ENCODE measurements at places on chromosomes 3 and 15. TPM values are rescaled to one million over a fixed set of nuclear protein-coding genes. Genes with fewer than 3 reads are reported as not detected.

- ATAC-seq: no peak
Measured at GRCh38 chr3:4672725-4673275, 179.7 kb downstream of the ITPR1 start.

DNA sequence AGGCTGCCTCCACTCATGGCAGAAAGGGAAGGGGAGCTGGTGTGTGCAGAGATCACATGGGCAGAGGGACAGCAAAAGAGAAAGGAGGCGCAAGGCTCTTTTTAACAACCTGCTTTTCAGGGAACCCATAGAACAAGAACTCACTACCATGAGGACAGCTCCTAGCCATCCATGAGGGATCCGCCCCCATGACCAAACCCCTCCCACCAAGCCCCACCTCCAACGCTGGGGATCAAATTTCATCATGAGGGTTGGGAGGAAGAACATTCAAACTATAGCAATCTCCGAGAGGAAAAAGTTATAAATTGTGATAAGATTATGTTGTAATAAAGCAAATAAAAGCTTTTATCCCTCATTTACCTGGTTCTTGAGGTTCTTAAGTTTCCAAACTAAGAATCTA, 84.7 kb upstream of the LMCD1 start:
- no peak for ATAC-seq

DNA sequence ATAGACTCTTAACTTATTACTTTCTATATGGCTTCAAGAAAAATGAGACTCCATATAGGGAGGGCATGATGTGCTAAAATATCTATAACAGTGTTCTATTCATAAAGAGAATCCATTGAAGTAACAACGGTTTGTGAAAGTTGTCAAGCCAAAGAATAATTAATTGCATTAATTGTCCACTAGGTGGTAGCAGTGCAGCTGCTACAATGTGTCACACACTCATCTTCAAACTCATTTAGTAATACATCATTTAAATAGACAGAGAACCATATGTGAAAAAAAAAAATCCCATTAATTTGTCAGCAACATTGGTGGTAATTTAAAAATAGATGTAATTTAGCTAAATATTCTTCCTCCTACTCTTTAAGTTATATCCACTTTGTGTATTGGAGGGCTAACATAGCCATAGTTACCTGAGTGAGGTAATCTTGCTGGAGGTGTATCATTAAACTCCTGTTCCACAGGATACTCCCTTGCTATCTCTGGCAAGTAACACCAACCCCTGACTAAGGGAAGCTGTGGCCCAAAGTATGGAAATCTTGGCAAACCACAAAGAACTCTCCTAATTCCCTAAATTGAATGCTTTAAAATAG, 3.7 kb upstream of the CPA3 start:
- no peak for ATAC-seq

DNA sequence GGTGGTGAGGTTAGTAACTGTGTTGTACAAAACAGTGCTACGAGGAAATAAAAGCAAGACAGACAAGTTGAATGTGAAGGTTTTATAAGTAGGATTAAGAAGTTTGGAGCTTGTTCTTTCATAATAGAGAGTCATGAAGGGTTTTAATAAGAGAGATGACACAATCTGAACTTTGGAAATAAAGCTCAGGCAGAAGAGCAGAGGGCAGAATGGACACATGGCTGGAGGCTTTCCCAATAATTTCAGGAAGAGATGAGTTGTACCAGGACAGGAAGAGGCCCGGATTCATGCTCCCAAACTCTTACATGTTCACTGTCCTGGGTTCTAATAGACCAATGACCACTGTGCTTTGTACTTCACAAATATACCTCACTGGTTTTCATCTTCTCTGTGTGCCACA, 194.8 kb downstream of the SLC9A9 start:
- ATAC-seq: no peak

DNA sequence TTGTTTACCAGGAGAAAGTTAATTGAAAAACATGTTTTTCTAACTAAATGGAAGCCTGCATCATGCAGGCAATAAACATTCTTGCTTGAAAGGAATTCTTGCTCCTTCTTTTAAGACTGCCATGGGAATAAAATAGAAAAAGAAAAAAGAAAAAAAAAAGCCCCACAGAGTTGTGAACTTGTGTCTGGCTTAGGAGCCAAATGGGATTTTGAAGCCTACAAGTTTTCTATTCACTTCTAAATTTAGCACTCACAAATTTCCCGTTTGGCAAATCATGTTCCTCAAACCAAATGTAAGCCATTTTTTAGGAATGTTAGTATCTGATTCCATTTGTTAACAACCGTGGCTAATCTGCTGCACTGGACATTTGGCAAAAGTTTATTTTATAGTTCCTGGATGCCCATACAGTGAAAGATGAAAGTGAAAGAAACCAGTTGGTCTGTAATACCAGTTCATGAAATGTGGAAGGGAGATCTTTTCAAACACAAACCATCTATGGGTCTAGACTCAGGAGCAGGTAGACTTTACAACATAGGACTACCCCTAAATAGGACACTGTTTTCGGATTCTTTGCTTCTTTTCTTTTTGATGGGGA, 133.8 kb upstream of the GMNC start:
- no peak for ATAC-seq

DNA sequence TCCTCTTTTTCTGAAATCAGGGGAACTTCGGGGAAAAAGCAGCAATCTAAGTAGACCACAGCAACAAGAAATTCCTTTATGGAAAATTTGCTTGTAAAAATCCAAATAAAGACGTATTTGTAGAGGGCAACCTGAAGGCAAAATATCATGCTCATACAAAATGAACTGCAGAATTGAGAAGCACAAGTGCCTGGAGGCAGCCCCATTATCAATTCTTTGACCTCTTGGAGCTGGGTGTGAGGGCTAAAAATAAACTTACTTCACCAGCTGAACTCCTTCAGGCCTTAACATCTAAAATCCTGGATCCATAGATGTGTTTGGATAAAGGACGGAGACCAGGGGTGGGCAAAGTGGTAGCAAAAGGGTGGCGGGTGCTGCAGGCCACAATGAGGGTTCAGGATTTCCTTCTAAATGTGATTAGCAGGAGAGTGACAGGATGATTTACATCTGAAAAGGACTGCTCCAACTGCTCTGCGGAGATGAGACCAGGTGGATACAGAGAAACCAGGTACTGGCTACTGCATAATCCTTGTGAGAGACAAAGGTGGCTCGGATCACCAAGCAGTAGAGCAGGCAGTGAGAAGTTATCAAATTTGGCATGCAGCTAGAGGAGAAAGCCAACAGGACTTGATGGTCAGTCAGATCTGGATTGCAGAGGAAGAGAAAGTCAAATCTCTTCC, 81.7 kb upstream of the TJP1 start:
- no peak for ATAC-seq

DNA sequence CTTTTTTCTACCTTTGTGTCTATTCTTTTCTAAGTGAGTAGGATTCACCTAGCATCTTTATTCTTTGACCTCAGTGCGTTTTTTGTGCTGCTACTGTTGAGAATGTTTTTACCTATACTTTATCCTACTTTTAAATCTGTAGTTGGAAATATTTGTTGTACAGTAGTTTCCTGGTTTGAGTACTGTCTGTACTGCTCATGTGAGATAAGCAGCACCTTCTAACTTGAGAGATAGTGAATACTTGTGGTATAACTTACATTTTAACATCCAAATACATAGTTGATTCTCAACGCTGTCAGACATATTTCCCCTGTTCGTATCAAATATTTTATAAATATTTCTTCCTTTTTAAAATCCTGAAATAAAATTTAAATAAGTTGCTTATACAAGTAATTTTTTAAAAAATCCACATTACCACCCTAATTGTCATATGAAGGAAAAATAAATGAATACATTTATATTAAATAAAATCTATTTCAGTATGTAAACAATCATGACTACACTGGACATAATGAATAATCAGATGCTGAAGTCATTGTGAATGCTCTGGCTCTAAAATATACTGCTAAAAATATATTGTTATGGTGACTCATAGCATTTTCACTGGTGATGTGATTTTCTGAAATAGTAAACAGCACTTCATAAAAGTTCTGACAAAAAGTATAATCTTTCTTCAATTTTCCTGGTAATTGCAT, 17.4 kb downstream of the ATP11B start:
- no peak for ATAC-seq

DNA sequence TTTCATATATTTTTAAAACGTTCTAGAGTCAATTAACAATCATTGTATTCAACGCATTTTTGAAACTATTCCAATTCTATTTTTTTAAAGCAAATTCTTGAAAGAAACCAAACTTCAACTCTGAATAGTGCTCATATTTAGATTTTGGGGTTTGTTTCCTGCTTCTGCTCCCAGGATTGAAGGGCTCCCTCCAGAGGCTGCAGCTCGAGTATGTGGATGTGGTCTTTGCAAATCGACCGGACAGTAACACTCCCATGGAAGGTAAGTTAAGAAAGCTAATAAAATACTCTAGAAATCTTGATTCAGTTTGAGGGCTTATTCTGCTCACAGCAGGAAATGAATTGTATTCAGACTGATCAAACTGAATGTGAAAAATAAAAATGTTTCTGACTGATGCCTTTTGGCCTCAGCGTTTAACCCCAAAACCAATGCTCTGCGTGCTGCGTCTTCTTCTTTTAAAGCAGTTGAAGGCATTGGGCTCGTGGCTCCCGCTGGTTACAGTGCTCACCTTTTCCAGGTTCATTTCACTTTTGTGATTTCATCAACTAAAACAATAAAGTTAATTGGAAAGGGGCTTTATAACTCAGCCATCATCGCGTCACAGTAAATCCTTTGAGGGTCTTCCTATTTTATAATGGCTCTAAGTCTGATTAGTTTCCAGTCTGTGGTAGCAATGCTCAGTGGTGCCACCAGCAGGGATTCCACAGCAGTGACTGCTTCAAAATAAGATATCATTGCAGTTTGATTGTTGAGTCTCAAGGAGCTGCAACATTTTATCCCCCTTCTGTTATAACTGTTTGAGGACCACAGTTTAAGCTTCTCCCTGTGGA, 80.1 kb downstream of the SSR3 start:
- ATAC-seq: peak; percentile 63

DNA sequence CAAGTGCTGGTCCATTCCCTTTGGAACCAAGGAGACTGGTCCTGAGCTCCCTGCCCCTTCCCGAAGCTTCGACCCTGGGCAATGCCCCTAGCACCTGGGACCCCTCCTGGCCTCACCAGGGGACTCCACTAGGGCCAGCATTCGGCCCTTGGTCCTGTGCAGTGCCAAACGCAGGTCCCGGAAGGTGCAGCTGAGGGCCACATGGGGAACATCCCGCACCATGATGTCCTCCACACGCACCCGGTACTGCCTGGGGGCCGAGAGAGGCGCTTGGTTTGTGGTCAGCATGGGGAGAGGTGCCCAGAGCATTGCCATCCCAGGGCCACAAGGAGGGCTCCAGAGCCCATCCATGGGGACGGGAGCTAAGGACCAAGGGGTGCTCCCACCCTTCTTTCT, 7.9 kb downstream of the CLCN2 start:
- ATAC-seq: no peak

- ATAC-seq: no peak
Measured at GRCh38 chr15:61122647-61123375, 106.3 kb downstream of the RORA start.

DNA sequence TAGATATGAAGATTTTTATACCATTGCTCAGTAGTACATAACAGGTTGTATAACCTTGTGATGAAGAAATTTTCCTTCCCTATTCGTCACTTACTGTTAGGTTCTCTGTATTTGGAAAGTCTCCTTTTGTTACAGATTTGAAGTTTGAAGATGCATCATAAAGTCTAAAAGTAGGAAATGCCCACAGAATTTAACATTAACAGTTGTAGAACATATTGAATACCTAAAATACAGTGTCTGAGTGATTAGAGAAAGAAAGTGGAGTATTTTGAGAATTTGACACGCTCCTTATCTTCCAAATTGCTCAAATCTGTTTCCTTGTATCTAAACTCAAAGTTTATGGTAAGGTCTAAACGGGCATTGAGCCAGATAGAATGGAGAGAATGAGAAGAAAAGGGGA, 111.3 kb downstream of the MBNL1 start:
- no peak for ATAC-seq

DNA sequence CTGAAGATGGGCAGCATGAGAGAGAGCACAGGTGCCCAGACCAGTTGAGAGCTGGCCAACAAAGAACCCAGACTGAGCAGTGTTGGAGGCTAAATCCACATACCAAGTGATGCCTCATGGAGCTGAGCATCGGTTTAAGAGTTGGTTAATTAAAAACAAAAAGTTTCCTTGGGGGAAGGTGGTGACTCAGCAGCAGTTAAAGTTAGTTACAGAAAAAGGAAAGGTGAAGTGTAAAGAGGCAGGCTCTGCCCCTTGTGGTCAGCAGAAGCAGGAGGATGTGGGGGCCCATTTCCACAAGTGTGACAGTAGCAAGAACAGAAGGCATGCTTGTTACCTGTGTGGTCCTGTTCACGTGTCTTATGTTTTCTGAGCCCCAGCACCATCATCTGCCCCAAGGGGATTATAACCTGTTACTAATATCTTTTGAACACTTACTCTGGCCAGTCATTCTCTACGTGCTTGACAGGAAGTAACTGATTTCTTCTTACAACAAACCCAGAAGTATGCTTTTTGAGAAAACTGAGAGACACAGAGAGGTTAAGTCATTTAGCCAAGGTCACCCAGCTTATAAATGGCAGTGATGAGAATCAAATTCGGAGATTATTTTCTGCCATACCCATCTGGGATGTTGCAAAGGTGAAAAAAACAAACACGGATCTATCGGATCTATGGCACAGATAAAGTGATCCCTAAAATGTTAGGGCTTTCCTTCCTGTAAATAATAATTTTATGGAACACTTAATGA, 91.0 kb downstream of the EPHB1 start:
- ATAC-seq: no peak

- no peak for ATAC-seq
Measured at GRCh38 chr3:95705786-95706418, 1108.5 kb upstream of the EPHA6 start.

GRCh38 chr3:63814237-63814636, 4.9 kb upstream of the C3orf49 start:
- ATAC-seq: peak; percentile 73

DNA sequence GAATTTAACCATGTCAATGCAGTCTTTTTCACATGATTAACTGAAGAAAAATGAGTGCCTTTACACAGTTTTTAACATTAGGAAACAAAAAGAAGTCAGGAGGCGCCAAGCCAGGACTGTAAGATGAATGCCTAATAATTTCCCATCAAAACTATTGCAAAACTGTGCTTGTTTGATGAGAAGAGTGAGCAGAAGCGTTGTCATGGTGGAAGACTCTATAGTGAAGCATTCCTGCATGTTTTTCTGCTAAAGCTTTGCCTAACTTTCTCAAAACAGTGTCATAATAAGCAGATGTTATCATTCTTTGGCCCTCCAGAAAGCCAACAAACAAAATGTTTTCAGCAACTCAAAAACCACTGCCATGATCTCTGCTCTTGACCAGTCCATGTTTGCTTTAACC, 156.8 kb upstream of the CDIN1 start:
- no peak for ATAC-seq

The CDHR4 gene
- 0.14 TPM for total RNA-seq

The ZNF620 gene
- 16.1 TPM for total RNA-seq

The ANKUB1 gene
- total RNA-seq: 3.1 TPM

The GCNT3 gene
- 0.94 TPM for total RNA-seq

Data from motor neuron (in vitro differentiated cells).